Suprapubic skin (tissue), 4 donors: ENCODE measurements at places on chromosomes 3 and 15. TPM values are rescaled to one million over a fixed set of nuclear protein-coding genes. Genes with fewer than 3 reads are reported as not detected.
A peak's percentile ranks its signal among the peaks of the same experiment; 100 is the strongest.

Gene SLC2A2
- total RNA-seq: not detected

Gene ETV5
- 28.6 TPM for total RNA-seq

Gene ZNF35
- total RNA-seq: 5.2 TPM

Gene GRM2
- 4.6 TPM for total RNA-seq

Gene GATA2
- total RNA-seq: 4.5 TPM

DNA sequence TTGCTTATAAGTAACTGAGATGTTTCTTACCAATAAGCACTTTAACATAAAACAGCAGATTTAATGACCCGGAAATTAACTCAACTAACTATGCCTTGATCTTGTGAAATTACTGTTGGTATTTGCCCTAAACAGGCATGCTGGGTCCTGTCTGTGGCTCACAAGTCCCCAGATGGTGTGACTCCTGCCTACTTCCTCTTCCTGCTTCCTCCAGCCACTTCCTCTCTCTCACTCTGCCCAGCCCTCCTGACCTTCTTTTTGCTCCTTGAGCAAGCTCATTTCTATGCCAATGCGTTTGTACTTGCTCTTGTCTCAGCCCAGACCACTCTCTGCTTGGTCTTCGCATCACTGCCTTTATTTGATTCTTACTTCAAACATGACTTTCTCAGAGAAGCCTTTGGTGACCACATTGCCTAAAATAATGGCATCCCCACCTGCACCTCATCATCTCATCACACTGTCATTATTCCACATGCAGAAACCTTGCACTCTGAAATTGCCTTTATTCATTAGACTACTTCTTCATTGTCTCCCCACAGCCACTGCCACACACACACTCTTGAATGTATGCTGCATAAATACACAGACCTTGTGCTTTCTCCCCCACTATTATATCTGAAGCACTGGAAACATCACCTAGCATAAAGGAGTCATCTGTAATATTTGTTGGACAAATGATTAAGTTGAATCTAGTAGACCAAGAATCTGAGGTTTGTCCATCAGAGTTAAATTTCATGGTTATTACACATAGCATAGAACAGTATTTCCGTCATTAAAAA is 256.3 kb upstream of the SEMA6D start:
- DNase-seq: no peak

DNA sequence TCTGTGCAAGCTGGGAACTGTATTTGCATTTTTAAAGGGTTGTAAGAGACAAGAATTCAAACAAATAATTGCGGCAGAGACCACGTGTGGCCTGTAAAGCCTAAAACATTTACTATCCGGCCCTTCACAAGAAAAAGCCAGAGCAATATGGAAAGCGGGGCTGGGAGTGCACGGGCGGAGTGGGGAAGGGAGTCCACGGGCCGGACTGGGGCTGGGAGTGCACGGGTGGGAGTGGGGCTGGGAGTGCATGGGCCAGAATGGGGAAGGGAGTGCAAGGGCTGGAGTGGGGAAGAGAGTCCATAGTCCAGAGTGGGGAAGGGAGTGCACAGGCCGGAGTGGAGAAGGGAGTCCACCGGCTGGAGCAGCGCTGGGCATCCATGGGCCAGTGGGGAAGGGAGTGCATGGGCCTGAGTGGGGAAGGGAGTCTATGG is 41.2 kb downstream of the KLF15 start:
- DNase-seq: no peak

GRCh38 chr3:149252272-149252671 is 30.6 kb upstream of the CP start:
- no peak for DNase-seq

- no peak for DNase-seq
Observed at GRCh38 chr3:36911990-36912804, 32.7 kb downstream of the TRANK1 start.

DNA sequence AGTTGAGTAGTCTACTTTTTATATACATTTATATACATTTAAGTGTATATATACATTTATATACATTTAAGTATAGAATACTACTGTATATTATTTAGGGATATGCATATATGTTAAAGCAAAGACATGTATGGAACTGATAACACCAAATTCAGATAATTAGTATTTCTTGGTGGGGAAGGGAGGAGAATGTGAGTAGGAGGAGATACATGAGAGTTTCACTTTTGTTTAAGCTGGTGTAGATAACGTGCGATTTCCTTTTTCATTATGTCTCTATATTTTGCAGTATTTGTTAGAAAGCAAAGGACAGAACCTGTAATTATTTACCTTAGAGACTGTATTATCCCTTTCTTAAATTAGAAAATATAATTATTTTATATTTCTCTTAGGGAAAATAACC is 16.6 kb upstream of the NIT2 start:
- no peak for DNase-seq

- no peak for DNase-seq
Observed at GRCh38 chr3:116034794-116035193, 410.5 kb downstream of the LSAMP start.

DNA sequence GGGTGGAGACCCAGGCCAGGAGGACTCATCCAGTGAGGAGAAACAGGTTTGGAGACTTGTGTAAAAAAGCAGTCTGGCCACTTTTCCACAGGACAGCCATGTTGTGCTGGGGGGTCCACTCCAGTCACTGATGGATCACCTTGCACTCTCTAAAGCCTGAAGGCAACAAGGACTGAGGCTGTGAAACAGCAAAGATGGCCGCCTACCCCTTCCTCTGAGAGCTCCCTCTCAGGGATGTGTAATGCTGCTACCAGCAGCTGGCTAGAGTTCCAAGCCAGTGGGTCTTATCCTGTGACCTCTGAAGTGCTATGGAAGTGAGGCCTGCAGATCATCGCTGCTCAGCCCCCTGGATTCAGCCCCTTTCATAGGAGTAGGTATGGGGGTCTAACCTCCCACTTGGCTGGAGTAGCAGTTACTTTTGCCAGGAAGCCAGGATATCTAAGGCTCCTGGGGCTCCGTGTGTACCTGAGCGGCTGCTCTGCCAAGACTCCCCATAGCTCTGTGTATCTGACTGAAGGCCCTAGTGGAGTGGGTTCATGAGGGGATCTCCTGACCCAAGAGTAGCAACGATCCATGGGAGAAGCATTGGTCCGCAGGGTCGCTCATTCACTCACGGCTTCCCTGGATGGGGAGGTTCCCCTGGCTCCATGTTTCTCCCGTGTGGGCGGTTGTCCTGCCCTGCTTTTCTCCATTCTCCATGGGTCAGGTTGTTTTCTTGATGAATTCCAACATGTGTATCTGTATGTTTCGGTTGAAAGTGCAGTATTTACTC is 69.9 kb upstream of the TNFSF10 start:
- DNase-seq: no peak

GRCh38 chr3:24401090-24401810 is 93.4 kb downstream of the THRB start:
- DNase-seq: no peak

DNA sequence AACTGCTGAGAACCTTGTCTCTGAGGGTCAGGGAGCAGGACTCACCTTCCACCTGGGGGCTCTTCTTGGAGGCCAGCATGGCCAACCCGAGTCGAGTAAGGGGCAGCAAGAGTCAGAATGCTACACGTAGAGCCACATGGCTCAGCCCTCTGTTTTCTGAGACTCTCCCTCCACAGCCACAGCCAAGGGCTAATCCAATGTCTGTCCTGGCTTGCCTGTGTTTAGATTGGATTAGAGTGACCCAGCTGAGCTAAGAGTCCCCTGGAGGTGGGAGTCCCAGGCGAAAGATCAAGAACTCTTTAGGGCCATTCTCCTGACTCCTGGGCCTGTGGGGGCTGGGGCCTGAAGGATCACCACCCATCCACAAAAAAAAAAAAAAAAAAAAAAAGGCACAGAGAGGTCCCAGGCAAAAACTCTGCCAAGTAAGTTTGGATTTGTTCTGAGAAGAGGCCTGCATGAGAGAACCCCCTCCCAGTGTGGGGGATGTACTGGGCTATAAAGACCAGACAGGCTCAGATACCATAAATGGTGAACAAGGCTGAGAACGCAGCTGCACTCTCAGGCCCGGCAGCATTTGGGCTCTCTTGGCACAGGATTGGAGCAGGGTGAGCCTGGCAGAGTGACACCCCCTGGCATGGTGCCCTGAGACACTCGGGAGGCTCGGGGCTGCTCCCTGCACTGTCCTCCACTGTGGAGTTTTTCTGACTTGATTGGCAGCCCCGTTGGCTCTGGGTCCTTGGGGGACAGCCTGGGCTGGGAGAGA is 88.0 kb upstream of the OSBPL11 start:
- DNase-seq: no peak

DNA sequence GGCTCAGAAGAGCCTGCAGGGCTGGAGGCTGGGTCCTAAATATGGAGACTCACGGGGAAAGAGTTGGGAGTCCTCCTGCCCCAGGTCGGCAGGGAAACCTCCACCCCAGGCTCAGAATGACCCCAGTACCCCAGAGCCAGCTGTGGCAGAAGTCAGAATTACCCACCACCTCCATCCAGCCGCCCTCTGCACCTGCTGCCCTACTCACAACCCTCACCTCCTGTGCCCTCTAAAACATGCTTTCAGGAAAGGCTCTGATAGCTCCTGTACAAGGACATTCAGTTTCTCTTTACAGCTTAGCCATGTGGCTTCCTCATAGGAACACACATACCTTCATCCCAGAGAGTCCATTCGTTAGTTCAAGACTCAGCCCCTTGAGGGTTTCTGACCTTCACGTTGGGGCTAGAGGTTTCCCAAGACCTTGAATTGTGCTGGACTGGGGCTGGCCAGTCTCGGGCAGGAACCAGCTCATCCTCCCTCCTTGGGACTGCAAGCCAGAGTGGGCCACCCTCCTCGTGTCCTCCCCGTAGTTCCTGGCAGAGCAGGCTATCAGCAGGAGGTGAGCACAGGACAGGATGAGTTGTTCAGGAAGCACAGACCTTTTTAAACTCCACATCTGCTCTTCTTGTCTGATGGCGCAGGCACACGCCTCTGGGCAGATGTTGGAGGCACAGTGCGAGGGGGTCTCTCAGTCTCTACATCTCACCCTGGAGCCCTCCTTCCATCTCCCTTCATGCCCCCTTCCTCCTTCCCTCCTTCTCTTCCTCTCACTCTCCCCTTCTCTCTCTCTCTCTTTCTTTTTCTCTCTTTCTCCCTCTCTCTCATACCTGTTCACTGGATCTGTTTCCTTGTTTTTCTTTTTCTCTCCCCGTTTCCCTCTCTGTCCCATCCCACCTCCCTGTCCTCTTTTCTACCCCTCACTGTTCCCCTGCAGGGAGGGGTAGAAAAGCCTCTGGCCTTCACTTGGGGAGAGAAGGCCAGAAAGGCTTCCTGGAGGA is 55.9 kb upstream of the NR2C2 start:
- DNase-seq: no peak

DNA sequence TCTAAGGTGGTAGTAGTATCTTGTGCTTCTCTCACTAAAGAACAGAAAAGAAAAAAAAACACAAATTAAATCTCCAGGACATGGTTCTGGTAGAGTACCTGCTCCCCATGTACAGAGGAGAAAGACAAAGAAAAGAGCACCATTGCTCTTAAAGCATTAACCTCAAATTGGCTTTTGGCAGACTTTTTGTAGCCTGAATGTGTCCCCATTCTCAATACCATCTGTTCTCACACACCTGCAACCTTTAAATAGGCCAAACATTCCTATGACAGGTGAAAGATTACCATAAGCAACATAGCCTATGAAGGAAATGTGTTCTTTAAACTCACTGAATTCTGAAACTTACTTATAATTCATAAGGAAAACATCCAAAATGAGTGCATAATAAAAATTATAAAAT is 68.0 kb downstream of the TIPARP start:
- DNase-seq: no peak

DNA sequence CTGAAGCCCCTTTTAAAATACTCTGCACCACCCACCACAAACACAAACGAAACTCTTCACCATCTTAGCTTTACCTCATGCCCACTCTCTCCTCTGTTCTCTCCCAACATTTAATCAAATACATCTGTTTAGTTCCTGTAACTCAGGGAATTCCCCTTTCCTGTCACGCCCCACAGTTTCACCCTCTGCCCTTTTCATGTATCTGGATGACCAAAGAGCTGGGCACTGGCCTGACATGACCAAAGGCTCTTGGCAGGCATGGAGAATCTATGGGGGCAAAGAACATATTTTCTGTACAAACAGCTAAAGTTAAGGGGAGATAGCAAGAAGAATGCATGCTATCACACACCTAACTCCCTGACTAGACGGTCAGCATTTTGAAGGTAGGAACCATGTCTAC is 270.0 kb downstream of the TBL1XR1 start:
- no peak for DNase-seq

- peak; percentile 25 for DNase-seq
Observed at GRCh38 chr3:53056442-53056841, 10.6 kb upstream of the SFMBT1 start.

DNA sequence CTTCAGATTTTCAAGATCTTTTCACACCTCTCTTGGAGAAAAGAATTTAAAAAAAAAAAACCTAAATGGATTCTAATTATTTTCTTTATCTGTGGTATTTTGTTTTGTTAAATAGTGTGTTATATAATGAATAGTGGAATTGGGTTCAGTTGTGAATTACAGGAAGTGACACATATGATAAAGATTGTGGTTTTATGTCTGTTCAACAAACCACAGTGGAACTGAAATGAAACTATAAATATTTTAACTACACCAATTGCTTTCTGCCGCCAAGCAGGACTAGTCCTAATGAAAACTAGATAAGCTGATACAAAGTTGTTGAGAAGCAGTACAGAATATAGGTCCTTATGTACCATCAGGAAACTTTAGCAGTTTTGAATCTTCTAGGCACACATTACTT is 121.6 kb downstream of the UBE2E2 start:
- DNase-seq: no peak

DNA sequence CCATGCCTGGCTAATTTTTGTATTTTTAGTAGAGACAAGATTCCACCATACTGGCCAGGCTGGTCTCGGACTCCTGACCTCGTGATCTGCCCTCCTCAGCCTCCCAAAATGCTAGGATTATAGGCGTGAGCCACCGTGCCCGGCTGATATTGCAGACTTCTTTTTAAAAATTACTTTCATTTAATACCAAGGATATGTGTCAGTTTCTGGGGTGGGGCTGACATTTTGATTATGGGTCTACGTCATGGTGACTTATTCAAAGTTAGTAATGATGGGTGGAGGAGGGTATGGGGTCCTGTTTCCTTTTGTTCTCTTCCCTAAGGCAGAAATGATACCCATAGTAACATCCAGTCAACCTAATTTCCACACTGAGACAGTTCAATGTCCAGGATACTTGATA is 34.7 kb downstream of the GBE1 start:
- no peak for DNase-seq

DNA sequence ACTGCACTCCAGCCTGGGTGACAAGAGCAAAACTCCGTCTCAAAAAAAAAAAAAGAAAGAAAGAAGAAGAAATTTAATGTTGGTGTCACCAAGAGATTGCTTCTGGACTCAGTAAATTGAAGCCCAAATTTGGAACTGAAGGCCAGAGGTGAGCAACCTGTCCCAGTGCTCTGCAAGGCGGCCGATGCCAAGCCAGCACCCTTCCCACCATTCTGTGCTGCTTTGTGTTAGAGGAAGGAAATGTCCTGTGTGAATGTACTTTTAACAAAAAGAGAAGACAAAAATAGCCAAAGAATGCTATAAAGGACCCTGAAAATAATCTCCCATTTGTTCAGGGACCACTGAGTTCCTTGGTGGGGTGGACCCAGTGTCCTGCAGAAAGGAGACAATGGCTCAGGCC is 44.6 kb downstream of the CDC25A start:
- DNase-seq: no peak

- no peak for DNase-seq
Observed at GRCh38 chr3:81692766-81693165, 68.7 kb downstream of the GBE1 start.

GRCh38 chr15:33810806-33811205 is 157.5 kb upstream of the CHRM5 start:
- no peak for DNase-seq
